ENCODE measurements at places on chromosomes 5 and 9.
A peak's percentile ranks its signal among the peaks of the same experiment; 100 is the strongest.

DNA sequence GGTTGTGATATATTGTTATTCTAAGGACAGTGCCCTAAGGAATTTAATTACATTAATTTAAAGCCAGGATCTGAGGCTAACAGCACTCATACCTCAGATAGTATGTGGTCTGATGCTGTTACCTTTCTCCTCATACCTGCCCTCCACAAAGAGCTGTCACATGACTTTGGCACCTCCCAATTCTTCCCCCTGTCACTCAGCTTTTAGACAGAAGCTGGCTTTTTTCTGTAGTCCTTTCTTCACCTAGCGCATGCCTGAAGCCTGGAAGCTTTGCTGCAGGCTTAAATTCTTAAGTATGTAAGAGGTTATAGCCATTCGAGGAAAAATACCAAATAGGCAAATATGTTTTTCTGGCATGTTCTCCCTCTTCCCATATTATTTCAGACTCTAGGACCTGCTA is 61.0 kb upstream of the ADAMTS19 start:
- DNase-seq = no peak

- DNase-seq = no peak
Observed at GRCh38 chr5:180040287-180041214, 31.0 kb downstream of the RNF130 start.

GRCh38 chr9:21852754-21853153 is 50.3 kb downstream of the MTAP start:
- DNase-seq = no peak

- no peak for DNase-seq
Observed at GRCh38 chr9:114011313-114011712, 66.8 kb downstream of the AMBP start.

GRCh38 chr9:35453786-35454185 is 36.1 kb upstream of the RUSC2 start:
- DNase-seq = no peak

DNA sequence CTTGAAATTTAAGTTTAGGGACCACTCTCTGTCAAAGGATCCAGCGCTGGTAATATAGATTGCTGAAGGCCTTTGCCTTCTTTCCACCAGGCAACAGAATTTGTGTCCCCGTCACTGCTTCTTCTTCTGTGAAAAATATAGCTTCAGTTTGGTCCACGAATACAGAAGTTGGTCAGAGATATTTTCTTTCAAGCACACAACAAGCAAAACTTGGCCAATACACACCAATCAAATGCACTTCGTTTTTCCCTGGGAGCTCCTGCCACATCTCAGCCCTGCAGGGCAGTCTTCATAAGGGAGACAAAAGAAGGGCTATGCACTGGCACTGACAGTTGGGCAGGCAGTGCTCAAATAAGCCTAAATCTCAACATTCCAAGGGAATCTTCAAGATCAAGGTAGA is 22.9 kb downstream of the HAVCR2 start:
- no peak for DNase-seq

DNA sequence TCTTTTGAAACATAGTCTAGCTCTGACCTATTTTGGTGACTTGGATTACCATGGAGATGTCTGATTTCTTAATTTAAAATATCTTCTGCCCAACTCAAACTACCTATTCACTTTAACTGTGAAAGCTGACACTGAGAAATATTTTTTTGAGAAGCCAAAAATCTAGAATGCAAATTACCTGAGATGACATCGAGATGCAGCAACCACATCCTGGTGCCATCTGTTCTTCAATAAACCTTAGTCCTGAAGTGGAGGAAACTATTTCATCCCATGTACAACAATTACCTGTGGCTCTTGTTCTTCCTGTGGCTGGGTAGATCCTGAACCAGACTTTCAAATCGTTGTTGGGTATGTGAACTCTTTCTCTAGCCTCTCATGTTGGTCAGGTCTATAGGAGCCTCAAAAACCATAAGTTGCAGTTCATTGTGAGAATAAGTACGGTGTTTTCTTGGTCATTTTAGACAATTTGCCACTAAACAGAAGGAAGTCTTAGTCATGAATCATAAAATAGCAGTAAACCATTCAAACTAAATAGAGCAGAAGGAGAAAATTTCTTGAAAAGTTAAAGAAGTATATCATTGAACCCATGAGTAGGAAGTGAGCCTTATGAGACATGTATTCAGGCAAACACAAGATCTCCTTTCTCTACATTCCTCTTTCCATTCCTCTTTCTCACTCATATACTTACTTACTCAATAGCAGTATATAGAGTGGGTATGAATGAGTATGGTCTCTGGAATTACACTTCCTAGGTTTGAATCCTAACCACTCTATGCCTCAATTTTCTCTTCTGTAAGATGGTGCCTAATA is 176.0 kb downstream of the HMHB1 start:
- DNase-seq = no peak

DNA sequence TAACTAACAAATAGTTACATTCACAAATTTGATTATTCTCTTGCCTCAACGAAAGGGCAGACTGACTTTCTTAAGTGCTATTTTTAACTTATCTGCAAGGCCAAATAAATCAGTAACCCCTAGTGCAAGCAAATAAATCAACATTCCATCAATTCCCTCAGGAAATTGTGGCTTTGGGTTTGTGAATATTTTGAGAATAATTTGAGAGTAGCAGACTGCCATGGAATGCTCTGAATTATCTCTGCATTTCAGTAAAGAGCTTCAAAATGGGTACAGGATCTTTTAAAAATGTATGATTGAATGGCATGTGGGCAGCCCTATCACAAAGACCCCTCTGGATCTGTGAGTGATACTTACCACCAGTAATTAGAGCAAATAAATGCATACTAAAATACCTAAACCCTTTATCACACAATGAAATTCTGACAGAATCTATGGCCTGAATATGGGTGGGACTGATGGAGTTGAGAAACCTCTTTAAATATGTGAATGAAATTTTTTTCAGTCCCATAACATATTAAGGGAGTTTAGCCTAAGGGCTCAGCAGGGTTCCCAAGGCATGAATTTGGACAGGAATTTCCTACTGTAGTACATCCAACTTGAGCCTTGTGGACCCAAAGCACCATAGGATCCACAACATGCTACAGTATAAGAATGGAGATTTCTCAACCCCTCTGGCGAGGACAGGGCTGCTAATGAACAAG is 92.5 kb upstream of the ITGA2 start:
- DNase-seq = no peak

DNA sequence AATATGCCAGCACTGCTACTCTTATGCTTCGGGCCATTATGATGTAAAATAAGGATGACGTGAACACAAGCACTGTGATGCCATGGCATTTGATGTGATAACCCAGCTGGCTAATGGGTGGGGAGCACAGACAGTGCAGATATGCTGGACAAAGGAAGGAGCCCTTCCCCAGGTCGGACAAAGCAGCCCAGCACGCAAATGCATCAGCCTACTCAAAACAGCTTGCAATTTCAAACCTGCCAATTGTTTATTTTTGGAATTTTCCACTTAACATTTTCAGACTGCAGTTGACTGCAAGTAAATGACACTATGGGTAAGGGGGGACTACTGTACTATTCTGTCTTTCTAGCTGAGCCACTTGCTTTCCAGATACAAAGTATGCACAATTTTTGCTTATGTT is 181.3 kb downstream of the DCP2 start:
- no peak for DNase-seq

DNA sequence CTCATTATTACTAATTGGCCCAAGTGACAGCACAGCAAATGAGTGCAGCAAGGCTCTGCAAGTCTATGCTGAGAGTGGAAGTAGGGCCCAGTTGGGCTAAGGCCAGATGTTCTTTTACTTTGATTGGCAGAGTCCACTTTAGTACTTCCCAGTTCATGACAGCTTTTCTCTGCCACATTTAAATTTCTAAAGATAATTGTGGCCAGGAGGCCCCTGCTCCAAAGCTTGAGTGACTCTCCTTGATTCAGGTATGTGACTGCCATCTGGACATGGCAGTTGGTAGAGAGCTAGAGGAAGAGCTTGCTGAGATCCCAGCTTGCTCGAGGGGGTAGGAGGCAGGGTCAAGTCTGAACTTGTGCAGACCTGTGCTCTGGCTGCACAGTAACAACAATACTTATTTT is 154.1 kb downstream of the CARTPT start:
- DNase-seq = no peak

GRCh38 chr5:124410539-124411488 is 335.6 kb downstream of the ZNF608 start:
- DNase-seq = no peak

DNA sequence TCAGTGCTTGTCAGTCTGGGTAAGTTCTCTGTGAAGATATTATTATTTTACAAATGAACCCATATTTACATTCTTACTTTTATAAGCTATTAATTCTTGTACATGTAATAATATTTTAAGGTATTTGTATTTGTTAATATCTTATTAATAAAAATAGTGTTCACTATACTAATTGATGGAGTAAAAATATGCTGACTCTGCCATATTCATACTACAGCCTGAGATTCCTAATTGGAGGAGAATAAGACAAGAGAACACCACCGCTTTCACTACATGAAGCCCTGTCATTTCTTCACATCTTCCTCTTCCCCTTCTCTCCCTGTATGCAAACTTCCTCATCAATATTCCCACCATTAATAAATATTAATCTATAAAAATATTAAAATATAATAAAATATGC is 167.6 kb upstream of the TUSC1 start:
- no peak for DNase-seq

- no peak for DNase-seq
Observed at GRCh38 chr5:134503088-134503936, 22.2 kb upstream of the JADE2 start.

DNA sequence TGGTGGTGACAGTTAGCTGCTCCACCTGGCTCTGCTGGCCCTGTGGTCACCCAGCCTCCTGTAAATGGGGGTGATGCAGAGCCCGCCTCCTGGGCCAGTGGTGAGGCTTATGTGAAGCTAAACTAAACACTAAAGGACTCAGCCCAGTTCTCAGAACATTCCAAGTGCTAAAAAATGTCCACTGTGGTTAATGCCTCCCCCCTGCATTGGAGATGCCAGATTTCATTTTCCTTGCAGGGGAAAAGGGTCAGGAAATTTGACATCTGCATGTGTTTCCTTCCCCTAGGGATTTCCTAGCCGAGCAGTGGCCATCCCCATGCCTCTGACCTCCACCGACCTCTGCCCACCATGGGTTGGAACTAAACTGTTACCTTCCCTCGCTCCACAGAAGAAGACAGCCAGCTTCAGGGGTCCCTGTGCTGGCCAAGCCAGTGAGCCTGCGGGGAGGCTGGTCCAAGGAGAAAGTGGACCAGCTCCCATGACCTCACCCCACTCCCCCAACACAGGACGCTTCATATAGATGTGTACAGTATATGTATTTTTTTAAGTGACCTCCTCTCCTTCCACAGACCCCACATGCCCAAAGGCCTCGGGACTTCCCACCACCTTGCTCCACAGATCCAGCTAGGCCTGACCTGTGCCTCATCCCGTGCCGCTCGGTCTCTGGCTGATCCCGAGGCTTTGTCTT is 13.0 kb downstream of the CD74 start:
- no peak for DNase-seq

DNA sequence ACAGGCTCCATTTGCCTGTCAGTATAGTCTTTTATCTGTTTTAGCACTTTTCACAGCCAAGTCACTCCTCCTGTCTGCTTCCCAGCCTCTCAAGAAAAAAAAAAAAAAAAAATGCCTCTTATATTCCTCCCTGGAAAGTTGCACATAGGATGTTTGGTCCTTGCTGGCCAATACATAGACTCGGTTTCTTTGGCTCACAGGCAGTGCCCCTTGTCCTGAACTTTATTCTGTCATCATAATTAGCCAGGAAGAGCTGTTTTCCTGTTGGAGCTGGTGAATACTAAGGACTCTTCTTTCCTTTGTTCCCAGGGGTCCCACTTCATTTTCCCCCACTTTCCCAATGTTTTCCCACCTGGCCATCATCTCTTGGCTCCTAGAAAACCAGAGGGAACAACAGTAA is 191.2 kb downstream of the NR3C1 start:
- DNase-seq = no peak

GRCh38 chr9:110101531-110102161 is 106.3 kb downstream of the C9orf152 start:
- DNase-seq = peak; percentile 86

DNA sequence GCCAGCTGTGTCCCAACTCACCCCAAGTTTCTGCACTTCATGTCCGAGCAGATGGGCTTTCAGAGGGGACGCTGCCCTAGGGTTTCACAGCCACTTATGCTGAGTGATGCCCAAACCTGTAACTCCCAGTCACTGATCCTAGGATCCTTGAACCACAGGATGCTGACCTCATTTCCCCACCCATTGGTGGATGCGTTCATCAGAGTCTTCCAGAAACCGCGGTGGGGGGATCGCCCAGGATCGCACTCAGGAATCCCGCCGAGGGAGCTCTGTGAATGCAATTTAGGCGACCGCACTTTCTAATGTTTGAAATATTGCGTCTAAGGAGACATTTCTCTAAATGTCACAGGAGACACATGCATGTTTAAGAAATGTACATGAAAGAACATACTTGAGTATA is 212.3 kb upstream of the IRX4 start:
- DNase-seq = no peak

DNA sequence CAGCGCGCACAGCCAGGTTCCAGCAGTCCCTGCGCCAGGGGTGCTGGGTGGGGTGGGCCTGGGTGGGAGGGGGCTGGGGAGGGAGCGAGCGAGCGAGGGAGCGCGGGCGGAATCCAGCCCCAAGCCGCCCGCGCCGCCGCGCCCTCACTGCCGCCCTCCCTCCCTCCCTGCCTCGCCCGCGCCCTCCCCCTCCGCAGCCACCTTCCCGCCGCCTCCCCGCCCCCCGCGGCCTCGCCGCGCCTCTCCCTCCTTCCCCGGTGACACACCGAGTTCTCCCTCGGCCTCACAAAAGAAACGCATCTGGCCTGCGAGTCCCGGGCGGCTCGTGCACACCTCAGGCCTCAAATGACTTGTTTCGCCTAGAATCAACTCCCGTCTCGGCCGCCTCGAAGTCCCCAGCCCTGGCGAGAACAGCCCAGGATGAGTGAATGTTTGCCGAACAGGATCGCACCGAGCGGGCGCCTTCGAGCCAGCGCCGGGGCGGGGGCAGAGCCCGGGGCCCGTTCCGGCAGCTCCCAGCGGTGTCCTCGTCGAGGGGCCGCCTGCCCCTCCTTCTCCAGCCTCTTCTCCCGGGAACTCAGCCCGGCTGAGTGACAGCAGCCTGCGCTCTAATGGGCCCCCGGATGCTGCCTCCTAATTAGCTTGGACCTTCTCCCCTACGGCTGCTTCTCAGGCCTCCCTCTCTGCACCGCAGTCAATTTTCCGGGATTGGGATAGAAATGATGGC is 371 bp upstream of the PITX1 start:
- no peak for DNase-seq

GRCh38 chr9:2817999-2818803 is 25.7 kb downstream of the PUM3 start:
- DNase-seq = no peak

DNA sequence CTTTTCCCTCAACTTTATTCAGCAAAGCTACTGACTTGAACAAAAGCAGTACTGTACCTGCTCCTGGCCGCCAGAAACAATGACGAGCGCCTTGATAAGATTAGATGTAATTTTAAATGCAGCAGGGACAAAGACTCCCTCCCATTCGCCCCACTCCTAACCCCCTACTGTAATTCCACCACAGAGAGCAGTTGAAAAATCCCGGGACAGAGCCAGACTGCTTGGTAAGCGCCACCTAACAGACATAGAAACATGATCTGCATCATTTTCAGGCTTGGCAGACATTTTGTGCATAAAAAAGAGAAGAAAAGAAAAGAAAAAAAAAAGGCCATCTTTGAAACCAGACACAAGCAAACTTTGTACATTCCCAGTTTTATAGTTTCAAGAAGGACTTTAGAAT is 81.9 kb downstream of the ISL1 start:
- DNase-seq = peak; percentile 11
